ENCODE measurements at places on chromosomes 3 and 15.

GRCh38 chr15:100898152-100898490 lies 18.5 kb downstream of the ALDH1A3 start:
- no peak for DNase-seq

GRCh38 chr3:143763564-143764162 lies 84.6 kb downstream of the SLC9A9 start:
- DNase-seq, result no peak

- no peak for DNase-seq
Observed at GRCh38 chr15:62446984-62447383, 281.9 kb upstream of the C2CD4B start.

DNA sequence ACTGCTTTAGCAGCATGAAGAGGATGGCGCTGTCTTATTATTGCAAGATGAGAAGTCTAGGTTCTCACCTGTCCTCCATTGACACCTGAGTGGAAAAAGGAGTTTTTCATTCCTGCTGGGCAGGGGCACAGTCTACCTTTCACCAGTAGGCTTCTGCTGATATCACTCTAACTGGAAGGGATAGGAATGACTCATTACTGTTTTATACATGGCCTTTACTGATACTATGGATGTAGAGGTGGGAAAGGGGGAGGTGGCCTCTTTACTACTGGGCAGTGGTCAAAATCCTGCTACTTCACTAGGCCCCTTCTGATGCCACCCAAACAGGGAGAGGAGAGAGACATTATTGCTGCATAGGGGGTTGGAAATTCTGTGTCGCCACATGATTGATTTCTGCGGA lies 97.8 kb downstream of the BBX start:
- DNase-seq, result no peak

DNA sequence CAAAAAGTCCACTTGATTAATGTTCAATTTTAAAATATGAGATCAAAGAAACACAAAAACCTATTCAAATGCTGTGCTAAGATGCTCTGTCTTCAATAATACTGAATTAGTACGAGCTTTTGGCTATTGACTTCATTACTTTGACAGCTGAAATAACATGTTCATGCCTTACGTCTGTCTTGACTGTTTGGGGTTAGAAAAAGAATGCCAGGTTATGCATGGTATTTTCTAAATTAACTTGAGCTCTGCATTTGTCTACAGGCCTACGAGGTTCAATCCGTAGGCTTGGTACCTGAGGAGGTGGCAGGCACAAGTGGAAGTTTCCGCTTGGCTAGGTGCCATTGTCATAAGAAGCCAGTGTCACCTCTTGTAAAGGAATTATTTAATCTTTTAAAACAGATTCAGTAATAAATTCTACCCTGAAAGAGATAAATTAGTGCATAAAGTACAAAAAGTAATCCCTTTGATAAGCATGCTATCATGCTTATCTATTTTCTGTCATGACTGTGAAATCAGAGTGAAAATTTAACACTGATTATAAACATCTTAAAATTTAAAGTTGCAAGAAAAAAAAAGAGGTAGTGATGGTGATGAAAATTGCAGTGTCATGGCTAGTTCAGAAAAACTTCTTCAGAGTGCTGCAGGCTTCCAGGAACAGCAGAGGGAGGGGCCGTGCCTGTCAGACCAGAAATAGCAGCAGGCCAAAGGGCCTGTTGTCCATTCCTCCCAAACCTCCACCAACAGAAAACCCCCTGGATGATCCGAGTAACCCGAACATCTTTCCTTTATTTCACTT lies 115.7 kb downstream of the ARRDC4 start:
- no peak for DNase-seq

- DNase-seq, result no peak
Observed at GRCh38 chr3:9675736-9676290, 26.5 kb downstream of the MTMR14 start.
